ENCODE measurements at places on chromosomes 16 and 17.

DNA sequence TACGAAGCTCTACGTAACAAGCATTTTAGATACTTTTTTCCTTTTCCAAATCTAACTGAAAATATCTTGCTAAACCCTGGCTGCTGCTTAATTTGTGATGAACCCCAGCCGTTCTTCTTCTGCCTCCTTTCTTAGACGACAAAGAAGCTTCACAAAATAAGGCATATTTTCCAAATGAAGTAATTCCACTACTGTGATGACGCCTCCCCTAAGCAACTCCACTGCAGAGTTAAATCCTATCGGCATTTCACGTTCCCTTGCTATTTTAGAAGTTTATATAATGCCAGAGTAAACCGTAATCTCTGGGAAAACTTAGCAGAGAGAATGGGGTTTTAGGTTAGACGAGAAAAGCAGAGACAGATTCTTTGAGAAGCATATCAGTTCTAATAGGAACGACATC, 683.1 kb upstream of the SALL1 start:
- DNase-seq = peak; percentile 17

- no peak for DNase-seq
Observed at GRCh38 chr16:67470359-67470758, 10.6 kb downstream of the ATP6V0D1 start.

DNA sequence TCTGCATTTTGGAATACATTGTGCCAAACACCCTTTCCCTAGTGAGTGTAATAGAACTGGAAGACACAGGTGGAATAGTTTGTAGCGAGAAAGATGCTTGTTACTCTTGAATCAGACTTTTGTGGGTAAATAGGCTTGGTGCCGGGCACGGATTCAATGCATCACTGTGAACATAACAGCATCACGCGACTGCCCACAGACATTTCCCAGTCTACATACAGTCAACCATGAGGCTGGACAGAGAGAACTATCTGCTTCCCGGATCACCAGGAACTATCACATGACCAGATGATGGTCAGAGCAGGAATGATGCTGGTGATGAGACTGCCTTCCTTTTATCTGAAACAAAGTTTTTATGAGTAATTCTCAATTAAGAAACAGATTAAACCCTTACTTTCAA, 397 bp upstream of the KRTAP9-2 start:
- no peak for DNase-seq

- DNase-seq = no peak
Observed at GRCh38 chr16:57903656-57904055, 67.3 kb downstream of the CNGB1 start.

DNA sequence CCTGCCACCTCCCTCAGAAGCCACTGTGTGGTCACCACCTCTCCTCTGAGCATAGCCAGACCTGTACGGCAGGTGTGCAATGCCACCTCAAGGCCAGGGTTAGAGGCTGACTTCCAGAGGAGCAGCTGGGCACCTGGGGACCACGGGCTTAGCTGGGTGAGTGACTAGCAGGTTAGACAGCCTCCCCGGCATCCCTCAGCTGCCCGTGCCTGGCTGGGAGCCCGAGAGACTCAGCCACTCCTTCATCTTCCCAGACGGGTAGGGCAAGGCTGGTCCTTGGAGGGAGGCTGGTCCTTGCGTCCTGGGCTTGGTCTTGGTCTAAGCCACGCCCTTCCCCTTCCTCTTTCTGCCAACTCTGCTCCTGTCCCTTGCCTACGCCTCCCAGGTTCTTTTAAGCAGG, 7.8 kb downstream of the CRHR1 start:
- DNase-seq = no peak

DNA sequence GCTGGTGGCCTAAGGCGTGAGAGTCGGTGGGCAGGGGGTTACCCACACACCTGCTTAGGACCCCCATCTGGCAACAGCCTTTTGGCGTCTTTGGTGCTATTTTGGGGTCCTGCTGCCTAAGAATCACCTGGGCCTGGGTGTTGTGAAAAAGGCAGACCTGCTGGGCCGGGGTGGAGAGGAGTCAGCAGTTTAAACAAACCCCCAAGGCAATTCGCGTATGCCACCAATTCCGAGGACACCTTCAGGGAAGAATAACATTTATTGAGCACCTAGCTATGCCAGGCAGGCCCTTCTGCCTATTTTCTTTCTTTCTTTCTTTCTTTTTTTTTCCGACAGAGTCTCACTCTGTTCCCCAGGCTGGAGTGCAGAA, 53.9 kb upstream of the TOB1 start:
- DNase-seq = no peak

GRCh38 chr17:7436556-7437368, 1.5 kb downstream of the TMEM102 start:
- DNase-seq = peak; percentile 92

DNA sequence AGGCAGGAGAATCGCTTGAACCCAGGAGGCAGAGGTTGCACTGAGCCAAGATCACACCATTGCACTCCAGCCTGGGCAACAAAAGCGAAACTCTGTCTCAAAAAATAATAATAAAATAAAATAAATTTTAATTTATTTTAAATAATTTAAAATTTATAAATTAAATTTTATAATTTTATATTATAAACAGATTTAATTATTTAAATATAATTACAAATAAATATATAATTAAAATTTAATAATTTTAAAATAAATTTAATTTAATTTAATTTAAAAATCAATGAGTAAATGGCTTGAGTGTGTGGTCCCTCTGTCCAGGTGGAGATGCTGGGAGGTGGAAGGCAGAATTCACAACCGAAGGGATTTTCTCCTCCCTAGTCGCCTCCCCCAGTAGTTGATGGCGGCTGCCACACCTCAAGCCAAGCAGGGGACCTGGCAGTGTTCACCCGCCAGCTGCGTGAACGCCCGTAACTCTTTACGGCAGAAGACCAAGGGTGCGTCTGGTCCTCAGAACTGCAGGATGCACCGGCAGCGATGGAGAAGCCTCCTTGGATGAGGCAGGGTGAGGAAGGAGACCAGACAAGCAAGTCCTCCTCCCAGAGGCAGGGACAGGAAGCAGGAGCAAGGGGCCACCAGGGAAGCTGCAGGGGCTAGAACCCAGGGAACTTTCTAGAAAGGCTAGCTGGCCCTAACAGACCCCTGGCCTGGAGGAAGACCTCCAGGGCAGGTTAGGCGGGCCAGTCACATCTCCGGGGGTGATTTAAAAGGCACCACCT, 22.9 kb upstream of the KRT17 start:
- no peak for DNase-seq

GRCh38 chr17:61678339-61678738, 87.3 kb upstream of the NACA2 start:
- no peak for DNase-seq

DNA sequence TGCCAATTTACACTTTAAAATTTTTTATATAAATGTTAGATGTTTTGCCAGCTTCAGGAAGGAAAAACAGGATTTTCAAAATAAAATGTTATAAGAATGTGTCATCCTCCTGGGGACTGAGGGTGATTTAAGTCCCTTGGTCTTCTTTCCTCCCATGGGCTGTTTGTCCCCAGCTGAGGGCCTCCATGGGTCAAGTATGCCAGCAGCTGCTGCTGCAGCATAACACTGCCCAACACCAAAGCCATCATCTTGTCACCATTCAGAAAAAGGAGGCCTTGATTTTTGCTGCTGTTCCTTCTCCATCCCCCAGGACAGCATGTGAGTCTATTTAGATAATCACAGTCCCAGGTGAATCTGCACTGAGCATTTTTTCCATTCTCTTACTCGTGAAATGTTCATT, 188.5 kb downstream of the LGALS9B start:
- DNase-seq = no peak

GRCh38 chr16:30383521-30383920, 1.2 kb upstream of the SEPTIN1 start:
- DNase-seq = no peak

GRCh38 chr17:38926293-38927070, 1.1 kb downstream of the LASP1NB start:
- no peak for DNase-seq

- DNase-seq = peak; percentile 57
Observed at GRCh38 chr17:50904518-50905459, 38.6 kb upstream of the TOB1 start.

DNA sequence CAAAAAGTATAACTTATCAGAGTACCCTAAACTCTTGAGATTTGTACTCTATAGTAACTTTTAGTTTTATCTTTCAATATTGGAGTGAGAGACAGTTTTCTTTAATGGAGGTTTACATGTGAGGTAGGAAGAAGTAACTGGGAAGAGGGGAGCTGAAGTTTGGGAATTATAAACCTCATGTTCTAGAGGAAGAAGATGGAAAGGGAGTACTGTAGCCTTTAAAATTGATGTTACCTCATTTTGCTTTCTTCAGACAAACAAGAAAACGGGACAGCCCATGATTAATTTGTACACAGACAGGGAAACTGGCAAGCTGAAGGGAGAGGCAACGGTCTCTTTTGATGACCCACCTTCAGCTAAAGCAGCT, 9.5 kb downstream of the FUS start:
- DNase-seq = no peak

DNA sequence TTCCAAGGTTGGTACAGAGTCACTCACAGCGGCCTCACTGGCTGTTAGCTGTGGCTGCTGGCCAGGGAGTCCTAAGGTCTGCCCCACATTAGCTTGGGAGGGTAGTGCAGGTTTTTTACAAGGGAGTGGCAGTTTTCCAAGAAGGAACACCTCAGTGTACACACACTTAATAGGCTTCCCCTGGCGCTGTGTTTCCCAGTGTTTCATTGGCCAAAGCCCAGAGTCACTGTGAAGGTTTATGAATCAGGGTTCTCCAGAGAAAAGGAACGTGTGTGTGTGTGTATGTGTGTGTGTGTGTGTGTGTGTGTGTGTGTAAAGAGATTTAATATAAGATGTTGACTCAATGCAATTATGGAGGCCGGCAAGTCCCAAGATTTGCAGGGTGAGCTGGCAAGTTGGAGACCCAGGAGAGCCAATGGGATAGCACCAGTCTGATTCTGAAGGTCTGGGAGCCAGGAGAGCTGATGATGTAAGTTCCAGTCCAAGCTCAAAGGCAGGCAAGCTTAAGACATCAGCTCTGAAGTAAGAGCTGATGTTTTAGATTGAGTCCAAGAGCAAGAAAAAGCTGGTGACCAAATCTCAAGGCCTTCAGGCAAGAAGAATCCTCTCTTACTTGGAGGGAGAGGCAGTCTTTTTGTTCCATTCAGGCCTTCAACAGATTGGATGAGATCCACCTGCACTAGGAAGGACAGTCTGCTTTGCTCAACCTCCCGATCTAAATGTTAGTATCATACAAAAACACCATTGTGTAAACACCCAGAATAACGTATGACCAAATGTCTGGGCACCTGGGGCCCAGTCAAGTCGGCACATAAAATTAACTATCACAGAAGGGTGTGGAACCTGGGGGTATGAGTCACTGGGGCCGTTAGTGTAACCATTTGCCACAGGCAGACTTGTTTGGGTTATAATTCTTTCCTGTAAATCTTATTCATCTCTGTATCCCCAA, 206.8 kb downstream of the PRKCA start:
- no peak for DNase-seq

- DNase-seq = peak; percentile 52
Observed at GRCh38 chr17:31508288-31509094, 117.0 kb downstream of the RAB11FIP4 start.

DNA sequence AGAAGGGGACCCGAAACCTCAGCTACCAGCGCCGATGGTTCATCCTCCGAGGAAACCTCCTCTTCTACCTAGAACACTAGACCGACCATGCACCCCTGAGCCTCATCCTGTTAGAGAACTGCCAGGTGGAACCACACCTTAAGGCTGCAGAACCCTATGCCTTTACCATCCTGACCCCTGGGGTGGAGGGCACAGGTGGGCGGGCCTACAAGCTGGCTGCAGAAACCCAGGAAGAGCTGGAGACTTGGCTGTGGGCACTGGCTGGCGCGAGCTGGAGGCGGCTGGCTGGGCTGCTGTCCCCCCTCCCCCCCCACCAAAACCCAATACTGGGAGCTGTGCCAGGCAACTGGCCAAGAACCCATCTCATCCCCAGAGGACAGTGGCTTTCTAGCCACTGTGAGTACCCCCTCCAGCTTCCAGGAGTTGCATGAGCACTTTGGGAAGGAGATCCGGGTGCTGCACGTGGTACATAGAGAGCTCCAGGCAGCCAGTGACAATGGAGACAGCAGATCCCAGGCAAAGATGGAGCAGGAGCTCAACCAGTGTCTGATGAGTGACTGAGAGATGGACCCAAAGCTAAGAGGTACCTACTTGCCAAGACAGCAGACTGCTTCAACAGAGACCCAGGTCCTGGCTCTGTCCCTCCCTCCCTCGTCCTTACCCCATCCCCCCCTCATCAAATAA, 1.4 kb upstream of the CD2BP2 start:
- no peak for DNase-seq

DNA sequence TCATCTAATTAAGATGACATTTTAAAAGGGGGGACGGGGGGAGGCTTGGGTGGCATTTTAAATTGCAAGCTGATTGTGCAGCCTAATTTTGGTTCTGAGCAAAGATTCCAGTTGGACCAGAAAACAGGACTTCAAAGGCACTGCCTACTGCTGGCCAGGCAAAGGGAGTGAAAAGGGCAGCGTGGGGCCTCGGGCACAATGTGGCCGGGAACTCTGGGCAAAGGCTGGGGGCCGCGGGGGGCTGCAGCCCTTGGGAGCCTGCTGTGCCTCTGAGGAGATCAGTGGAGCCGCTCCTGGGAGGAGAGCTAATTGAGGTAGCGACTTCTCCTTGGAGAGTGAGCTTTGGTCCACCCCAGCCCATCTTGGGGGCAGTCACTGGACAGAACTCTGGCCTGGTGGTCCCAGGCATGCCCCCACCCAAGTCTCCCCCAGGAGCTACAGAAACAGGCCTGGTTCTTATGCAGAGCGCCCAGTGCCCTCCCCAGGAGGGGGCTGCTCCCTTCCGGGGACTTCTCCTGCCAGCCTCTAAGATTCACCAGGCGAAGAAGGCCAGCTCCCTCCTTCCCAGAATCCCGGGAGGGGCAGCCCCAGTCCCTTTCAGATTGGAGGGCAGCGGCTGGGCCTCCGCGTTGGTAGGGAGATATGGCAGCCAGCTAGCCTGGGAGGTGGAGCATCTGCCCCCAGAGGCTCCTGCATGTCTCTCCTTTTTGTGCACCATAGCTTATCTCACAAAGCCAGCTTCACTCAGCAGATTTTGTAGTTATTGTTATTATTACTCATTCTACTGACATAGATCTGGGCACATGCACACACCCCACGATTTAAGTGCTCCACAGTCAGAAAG, 115.6 kb downstream of the GNAO1 start:
- no peak for DNase-seq

- DNase-seq = no peak
Observed at GRCh38 chr17:64020056-64020766, at the start of gene ICAM2. ICAM2 (minus strand) TSS chr17:64020633; CDS start chr17:64006691, 13,942 bp downstream.

DNA sequence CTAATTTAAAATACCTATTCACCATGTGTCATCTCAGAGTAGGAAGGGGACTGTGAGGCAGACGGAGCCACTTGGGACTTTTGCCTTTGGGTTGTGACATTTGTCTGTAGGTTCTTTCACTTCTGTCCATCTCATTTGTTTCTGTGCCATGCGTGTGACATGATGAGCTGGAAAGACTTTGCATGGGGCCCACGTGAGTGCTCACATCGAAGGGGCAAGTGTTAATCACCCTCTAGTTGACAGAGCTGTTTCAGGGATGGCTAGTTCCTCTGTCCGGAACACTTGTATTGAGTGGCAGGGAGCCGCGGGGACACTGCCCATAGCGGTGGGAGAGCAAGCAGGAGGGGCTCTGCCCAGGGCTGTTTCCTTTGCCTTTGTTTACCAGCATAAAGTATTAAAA, 112.0 kb downstream of the RPTOR start:
- no peak for DNase-seq

GRCh38 chr17:22443061-22443460, 750.7 kb downstream of the KCNJ18 start:
- no peak for DNase-seq
